ENCODE measurements at places on chromosomes 3 and 15. TPM values are rescaled to one million over a fixed set of nuclear protein-coding genes. Genes with fewer than 3 reads are reported as not detected.

The CYP19A1 gene
- not detected for total RNA-seq

The LRRC15 gene
- not detected for total RNA-seq

The FGF7 gene
- total RNA-seq: not detected

The UBAP1L gene
- 0.38 TPM for total RNA-seq

Measured in hair follicular keratinocyte (primary cell).